Left cardiac atrium (tissue), 4 donors: ENCODE measurements at places on chromosomes 13 and 19.

GRCh38 chr13:23868521-23868920 lies 20.7 kb downstream of the MIPEP start:
- DNase-seq, result no peak

- no peak for DNase-seq
Observed at GRCh38 chr13:58573743-58574142, 942.2 kb downstream of the PCDH17 start.

DNA sequence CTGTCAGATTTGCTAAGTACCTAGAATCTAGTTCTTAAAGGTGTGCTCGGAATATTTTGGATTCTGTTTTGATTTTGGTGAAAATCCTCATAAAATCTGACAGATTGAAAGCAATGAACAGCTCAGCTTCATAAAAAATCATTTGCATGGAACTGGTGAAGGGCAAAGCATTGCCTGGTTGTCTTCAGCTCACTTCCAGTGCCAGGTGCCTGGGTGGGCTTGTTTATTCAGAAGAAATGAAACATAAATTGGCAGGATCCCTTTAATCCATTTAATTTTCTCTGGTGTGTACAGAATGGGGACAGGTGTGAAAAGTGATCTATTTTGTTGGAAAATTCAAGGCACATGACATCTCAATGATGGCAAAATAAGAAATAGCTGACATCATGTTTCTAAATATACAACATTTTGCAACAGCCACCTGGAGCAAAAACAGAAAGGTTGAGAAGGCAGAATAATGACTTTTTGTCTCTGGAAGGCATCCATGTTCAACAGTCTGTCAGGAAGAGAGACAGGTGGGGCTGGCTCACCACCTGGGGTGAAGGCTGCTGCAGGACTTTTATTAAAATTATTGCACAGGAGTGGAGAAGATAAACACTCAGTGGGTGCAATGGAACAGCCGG lies 52.2 kb downstream of the RFC3 start:
- no peak for DNase-seq

- DNase-seq, result no peak
Observed at GRCh38 chr19:49214701-49215100, 57.1 kb downstream of the TRPM4 start.
